Activated T-cell treated with anti-CD3 and anti-CD28 coated beads for 1 hour (primary cell): ENCODE measurements at places on chromosomes 4 and X.

DNA sequence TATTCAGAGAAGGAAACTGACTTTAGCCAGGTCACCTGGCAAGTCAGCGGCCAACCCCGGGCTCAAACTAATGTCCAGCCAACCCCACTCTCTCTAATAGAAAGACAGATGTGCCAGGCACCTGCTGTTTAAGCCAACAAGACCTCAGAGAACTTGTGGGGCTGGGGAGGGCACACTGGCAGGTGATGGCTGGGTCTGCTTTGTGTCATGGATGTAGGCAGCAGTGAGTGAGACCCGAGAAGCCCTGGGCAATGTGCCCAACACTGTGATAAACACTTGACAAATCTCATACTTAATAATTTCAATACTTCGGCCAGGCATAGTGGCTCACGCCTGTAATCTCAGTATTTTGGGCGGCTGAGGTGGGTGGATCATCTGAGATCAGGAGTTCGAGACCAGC, 9.0 kb upstream of the CD99L2 start:
- no peak for DNase-seq

GRCh38 chr4:164464313-164464712, 289.6 kb upstream of the SMIM31 start:
- DNase-seq, result no peak

- no peak for DNase-seq
Measured at GRCh38 chr4:173398779-173399415, at the start of gene SCRG1. SCRG1 (minus strand) TSS chr4:173399116; CDS start chr4:173391414, 7,702 bp downstream.

- no peak for DNase-seq
Measured at GRCh38 chr4:94455081-94455480, 3.3 kb downstream of the PDLIM5 start.

GRCh38 chr4:176150356-176150682, 45.1 kb downstream of the SPATA4 start:
- no peak for DNase-seq

- no peak for DNase-seq
Measured at GRCh38 chr4:41933997-41934503, 1.2 kb upstream of the TMEM33 start.

DNA sequence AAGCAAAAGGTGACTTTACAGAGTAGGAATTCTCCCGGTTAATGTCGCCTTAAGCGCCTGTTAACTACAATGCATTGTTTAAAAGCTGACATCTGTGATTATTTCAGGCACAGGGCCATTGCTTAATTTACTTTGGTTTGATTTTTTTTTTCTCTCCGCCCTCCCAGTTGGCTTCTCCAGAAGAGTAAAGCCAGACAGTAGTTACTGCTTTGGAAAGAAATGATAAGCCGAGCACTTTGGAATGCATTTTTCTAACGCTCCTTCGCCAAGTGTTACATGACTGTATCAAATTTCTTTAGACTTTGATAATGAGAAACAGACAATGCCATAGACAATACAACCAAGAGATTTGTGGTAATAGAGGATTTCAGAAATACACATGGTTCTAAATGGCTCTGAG, 383.0 kb upstream of the TENM3 start:
- DNase-seq, result no peak

DNA sequence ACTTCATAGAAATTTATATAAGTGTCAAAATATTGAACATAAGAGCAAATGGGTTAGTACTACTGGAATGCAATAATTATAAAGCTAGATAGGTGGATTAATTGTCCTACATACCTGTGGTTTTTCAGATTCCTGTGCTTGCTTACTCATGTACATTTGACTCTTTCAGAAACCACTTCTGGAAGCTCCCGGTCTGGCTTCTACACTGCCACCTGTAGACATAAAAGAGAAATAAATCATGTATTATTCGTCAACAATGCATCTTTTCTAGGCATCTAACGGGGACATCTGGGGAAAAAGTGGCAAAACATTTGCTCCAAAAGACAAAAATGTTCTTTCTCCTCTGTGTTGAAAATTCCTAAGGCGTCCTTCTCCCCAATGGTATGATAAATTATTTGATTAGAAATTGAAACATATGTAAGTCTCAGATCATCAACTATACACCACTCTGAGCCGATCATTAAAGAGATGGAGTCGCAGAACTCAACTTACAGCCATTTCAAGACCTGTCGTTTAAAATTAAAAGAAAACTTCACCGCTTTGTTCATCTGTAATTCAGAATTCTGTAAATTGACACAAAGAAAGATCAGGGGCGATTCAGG, 648.7 kb upstream of the DIPK2B start:
- no peak for DNase-seq

- no peak for DNase-seq
Measured at GRCh38 chrX:103220511-103221323, 5.8 kb downstream of the BEX4 start.

DNA sequence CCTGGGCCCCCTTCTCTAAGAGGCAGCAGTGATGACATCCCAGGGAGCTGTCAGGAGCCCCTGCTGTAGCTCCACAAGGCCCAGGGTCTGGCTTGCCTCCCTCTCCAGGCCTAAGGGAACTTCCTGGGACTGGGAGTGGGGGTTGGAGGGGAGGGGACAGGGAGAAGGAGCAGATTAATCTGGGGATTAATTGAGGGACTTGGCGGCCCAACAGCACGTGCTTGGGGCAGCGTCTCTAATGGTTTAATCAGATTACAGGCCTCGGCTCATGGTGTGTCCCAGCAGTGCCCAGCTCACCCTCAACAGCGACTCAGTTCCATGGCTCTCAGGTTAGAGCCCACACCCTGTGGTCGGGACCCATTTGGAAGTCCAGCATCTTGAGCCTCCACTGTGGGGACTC, 47.9 kb downstream of the EFNB1 start:
- no peak for DNase-seq

DNA sequence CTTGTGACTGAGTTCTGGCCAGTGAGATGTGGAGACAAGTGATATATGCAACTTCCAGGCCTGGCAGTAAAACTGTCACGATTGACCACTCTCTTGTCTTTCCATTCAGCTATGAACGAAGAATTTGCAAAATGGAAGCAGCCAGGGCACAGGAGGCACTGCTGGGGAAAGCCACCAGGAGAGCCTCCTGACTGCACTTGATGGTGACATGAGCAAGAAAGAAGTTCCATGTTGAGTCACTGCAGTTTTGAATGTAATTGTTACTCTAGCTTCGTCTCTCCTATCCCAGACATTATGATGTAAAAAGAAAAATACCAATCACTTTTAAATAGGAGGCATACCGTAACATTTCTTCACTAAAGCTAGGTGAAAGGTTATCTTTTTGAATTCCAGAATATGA, 32.4 kb upstream of the ZCCHC4 start:
- DNase-seq, result no peak

DNA sequence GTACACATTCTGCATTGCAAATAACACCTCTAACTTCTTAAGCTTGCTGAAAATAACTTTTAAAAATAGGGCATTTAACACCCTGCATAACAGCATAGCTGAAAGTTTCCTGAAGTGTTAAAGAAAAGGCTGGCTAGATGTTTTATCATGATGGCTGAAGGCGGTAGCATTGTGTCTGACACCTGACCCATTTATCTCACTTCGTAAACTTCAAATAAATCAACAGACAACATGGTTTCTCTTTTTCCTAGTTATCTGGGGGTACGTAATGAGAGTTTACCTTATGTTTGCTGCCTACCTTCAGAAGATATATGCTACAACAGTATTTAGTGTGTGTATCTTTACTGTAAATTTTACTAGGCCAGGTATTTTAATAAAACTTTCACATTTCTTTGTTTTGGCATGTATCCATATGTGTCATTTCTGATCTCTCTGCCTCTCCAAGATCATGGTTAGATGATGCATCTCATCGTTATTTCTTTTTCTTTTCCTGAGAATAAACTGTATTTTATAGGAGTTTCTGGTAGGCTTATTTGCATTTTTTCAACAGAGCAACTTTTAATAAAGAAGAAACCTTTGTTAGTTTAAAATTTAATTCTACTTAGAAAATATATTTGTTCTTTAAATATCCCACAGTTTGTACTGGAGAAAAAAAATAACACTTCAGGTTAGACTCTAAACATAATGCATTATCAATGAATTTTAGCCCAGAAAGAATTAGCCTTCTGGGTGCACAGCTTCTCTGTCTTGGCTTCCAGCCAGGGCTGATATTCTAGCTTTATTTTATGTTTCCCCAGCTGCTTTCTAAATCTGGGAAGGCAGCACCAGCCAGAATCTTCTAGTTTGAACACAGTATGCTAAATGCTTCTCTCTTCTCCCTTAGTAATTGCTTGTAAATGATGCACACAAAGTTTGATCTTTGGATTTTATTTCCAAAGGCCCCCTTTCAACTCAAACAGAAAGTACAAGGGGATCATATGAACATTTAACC, 2.9 kb downstream of the NDST4 start:
- no peak for DNase-seq
